ENCODE measurements at places on chromosomes 4 and X.

DNA sequence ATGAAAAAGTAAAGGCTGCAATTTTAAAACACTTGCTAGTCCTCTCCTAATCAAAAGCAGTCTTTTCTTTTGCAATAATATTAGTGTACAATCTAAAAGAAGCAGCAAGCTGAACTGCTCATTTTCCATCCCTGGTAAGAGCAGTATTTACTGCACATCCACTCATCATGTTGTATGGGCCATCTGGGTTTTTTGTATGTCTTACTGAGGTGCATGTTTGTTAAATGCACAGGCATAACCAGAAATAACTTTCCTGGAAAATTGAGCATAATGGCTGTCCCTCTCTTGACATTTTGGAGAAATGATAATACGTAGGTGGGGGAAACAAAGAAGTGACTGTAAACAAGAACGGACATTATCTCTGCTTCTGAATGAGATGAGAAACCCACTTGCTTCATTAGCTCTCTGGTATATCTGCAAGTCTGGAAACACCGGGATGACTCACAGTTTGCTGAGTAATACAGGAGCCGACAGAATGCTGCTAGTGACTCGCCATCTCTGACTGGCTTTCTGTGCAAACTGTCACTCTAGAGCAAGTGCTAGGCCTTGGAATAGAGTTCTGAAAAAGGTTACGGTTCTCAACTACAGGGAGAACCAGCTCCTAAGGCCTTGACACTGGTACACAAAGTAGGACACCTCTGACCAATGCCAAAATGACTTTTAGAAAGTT, 85.7 kb upstream of the MTM1 start:
- DNase-seq, result peak; percentile 13

DNA sequence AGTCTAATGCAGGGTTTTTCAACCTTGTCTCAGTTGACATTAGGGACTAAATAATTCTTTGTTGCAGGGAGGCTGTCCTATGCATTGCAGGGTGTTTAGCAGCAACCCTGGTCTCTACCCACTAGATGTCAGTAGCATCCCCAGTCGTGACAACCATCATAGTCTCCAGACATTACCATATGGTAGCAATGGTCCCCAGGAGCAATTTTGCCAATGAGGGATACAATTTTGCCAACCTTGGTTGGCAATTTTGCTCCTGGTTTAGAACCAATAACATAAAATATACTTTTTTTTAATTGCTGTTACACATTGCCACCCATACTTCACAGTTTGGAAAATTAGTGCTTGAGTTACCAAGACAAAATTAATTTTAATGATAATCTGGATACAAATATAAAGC, 6.0 kb downstream of the EREG start:
- DNase-seq, result no peak

GRCh38 chr4:13454786-13455185, 29.4 kb downstream of the RAB28 start:
- no peak for DNase-seq

DNA sequence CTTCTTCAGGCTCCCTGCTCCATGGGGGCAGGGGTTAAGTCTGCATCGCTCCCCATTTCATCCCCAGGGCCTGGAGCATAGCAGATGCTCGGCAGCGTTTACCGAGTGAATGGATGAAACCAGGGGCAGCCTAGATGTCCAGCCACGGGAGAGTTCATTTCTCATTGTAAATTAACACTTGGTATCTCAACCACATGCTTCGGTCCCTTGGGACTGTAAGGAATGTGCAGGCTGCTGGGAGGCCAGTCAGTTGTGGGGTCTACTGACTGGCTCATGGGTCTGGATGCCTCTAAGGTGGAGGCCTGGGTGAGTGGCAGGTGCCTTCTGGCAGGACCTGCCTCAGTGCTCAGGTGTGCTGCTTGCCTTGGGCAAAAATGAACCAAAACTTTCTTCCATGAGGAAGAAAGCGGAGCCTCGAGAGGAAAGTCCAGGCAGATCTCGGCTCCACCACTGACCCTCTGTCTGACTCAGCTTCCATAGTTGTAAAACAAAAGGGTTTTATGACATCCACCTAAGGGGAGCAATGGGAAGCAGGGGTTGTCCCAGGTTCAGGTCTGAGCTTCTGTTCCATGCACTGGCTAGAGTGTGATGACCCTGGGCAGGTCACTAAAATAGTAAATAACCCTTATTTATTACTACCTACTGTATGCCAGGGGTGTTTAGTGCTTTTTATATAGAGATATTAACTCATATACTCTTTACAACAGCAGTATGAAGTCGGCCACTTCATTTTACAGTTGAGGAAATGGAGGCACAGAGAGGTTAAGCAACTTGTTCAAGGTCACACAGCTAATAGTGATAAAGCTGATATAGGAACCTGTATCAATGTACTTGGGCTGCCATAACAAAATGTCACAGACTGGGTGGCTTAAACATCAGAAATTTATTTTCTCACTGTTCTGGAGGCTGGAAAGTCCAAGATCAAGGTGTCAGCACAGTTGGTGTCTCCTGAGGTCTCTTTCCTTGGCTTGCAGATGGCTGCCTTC, 144.3 kb upstream of the STX18 start:
- DNase-seq, result no peak

- no peak for DNase-seq
Observed at GRCh38 chr4:37733240-37733867, 47.2 kb upstream of the RELL1 start.

DNA sequence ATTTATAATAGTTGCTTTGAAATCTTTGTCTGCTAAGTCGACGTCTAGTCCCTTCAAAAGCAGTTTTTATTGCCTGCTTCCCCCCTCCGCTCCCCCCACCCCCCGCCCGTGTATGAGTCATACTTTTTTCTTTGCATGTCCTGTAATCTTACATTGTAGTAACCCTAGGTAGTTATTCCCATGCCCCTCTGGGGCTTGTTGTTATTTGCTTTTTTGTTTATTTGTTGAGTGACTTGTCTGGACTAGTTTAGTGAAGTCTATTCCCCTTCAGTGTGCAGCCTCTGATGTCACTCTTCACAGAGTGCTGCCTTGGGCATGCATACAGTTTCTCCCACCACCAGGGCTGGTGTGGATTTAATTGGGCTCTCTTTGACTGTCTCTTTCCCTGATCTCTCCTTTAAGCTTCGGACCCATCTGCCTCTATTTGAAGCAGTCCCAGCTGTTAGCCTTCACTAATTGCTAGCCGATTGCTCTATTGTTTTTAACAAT, 86.2 kb downstream of the PPEF1 start:
- DNase-seq, result no peak

GRCh38 chr4:57089549-57089948, 20.6 kb downstream of the IGFBP7 start:
- DNase-seq, result no peak

DNA sequence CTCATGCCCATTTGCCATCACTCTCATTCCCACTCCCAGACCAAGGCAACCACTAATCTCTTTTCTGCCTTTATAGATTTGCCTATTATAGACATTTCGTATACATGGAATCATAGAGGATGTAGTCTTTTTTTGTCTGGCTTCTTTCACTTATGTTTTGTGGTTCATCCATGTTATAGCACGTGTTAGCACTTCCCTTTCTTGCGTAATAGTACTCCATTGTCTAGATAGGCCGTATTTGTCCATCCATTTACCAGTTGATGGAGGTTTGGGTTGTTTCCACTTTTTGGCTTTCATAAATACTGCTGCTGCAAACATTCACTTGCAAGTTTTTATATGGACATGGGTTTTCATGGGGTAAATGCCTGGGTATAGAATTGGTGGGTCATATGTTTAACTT, 48.4 kb downstream of the KIF4A start:
- no peak for DNase-seq

- DNase-seq, result no peak
Observed at GRCh38 chr4:139847602-139848001, 182.0 kb downstream of the MGST2 start.

GRCh38 chr4:67344594-67345380, 200.5 kb downstream of the CENPC start:
- no peak for DNase-seq

DNA sequence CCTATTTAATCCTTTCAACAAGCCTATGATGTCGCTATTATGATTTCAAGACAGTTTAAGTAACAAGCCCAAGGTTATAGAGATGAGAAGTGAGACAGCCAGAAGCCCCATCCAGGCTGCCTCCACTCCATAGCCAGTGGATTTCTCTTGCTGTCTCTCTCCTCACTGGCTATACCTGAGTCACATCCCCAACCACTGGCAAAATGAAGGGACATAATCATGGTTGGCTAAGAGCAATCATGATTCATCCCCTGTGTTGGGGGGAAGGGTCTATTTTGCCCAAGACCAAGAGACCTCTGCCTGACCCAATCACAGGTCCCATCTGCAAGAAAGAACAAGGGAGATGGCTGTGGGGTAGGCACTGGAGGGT, 334.9 kb upstream of the GATB start:
- no peak for DNase-seq

- DNase-seq, result no peak
Observed at GRCh38 chr4:138897811-138898226, 117.8 kb upstream of the NOCT start.

- DNase-seq, result no peak
Observed at GRCh38 chrX:152813206-152813605, 17.4 kb downstream of the CETN2 start.

- DNase-seq, result peak; percentile 53
Observed at GRCh38 chrX:46408553-46409407, 136.4 kb downstream of the ZNF674 start.

DNA sequence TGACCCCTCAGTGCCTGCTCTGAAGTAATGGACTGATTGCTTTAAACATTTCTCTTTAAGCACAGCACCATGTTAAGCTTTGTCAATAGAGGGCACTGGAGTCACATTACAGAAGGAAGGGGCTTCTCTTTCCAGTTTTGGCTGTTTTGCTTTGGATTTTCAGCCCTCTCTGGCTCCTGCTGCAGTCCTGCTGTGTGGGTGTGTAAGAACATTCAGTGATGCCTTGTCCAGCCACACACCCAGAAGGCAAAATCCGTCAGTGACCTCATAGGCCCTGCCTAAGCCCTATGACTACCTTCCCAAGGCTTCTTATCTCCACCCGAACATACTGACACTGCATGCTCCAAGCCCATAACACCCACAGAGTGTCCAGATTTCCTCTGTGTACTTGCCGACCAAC, 215.3 kb upstream of the CTSO start:
- DNase-seq, result no peak

- DNase-seq, result no peak
Observed at GRCh38 chr4:101644516-101644915, 146.0 kb upstream of the BANK1 start.

- no peak for DNase-seq
Observed at GRCh38 chr4:148694702-148695101, 252.5 kb upstream of the NR3C2 start.

DNA sequence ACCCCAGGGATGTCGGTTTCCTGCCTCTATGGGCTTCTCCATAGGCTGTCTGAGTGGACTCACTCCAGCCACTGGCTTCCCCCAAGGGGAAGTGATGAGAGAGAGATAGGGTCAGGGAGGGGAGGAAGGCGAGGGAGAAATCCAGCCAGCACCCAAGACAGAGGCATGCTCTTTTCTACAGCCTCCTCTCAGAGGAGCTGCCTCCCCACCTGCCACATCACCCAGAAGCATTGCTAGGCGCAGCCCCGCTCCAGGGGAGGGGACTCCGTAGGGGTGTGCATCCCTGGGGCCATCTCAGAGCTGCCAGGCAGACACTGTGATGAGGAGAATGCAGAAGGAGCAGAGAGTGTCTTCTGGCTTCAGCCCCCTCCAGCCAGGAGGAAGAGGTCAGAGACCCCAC, 109.5 kb upstream of the NKX1-1 start:
- DNase-seq, result no peak

GRCh38 chr4:48904101-48904500, 2.5 kb downstream of the OCIAD2 start:
- DNase-seq, result no peak

All from stimulated activated CD4-positive, alpha-beta T cell treated with anti-CD3 and anti-CD28 coated beads, Interleukin-1b, Interleukin-23, amount 100 ng/mL, for 1 hour (primary cell).